ENCODE measurements at places on chromosomes 7 and 10. TPM values are rescaled to one million over a fixed set of nuclear protein-coding genes. Genes with fewer than 3 reads are reported as not detected.

DNA sequence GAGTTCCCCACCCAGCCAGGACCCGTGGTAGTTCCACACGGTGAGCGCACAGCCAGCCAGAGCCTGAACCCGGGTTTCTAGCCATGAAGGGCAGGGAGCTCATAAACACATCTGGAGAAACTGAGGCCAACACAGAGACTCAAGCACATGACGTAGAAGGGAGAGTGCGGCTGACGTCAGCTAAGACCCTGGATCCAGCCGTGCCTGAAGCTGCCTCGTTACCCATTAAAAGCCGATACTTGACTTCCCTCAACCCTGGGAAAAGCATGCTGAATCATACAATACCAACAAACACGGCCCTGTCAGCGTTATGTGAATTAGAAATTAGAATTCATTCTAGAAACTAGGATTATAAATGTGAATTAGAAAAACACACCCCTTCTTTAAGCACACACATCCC lies 65.2 kb upstream of the PDGFA start:
- no peak for DNase-seq

DNA sequence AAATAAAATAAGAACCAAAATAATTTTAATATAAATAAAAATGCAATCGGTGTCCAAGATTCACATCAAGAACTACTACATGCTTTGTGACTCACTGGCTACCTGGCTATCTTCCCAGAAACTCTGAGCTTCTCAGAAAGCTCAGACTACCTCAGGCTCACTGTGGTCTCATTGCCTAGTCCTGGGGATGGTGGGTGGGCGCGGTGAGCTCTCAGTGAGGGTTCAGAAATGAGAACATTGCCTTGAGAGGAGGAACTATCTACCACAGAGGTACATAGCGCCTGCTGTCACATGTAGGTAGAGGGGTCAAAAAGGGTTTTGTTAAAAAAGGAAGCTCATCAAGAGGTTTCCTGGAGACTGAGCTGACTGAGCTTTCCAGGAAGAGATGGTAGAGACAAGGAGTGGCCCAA lies 108.0 kb downstream of the WDFY4 start:
- no peak for DNase-seq

- DNase-seq, result no peak
These were observed 75.1 kb downstream of the ANKRD61 start for GRCh38 chr7:6106140-6106904.

The CARD11 gene
- 1.7 TPM for total RNA-seq

Measured in heart right ventricle (tissue), 16 donors.